ENCODE measurements at places on chromosomes 6 and 20.

GRCh38 chr6:79468587-79468986 lies 68.6 kb downstream of the LCA5 start:
- DNase-seq: no peak

DNA sequence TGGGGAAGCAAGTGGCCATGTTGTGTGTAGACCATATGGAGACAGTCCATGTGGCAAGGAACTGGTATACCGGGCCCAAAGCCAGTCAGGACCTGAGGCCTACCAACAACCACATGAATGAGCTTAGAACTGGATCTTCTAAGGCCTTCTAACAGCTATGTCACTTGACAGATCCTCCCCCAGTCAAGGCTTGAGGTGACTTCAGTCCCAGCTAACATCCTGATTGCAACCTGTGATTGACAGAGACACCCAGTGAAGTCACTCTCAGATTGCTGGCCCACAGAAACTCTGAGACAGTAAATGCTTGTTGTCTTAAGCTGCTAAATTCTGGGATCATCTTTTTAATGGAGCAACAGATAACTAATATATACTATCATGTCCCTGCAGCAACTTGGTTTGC lies 32.9 kb downstream of the AHI1 start:
- no peak for DNase-seq

- no peak for DNase-seq
Measured at GRCh38 chr6:168060521-168060931, 18.5 kb downstream of the FRMD1 start.

- DNase-seq: no peak
Measured at GRCh38 chr20:23096097-23096496, 10.0 kb upstream of the CD93 start.

DNA sequence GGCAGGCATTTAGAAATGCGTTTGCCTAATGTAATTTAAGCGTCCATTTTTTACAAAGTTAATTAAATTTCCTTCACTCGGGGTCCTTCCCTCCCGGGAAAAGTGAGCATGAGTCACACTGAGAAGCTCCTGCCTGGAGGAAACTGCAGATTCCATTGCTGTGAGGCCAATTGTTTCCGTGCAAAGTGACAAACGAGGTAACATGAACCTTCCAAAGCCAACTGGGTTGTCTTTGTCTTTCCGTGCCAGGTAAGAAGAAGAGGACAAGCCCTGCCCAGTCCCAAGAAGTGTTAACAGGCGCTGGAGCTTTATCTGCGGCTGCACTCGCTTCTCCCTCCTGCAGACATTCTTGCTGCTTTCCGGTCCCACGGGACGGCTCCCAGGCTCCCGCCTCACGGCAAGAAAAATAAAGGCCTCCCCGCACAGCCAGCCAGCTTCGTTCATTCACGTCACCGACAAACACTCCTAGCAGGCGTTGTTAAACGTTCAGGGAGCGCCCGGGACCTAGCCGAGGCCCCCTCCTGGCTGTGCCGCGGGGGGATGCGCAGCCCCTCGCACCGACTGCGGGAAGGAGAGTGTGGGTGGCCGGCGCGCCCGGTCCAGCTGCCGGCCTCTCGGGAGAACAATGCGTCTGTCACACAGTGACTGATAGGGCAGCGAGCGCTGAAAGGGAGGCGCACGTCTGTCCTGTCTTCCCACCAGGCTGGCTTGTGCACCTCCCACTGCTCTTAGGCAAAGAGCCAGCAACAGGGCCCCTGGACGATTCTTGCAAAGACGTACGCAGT lies 61.5 kb upstream of the HDDC2 start:
- no peak for DNase-seq

GRCh38 chr6:44685213-44685612 lies 297.7 kb downstream of the CDC5L start:
- DNase-seq: no peak

GRCh38 chr6:170287371-170287876 lies 3.5 kb downstream of the DLL1 start:
- no peak for DNase-seq

DNA sequence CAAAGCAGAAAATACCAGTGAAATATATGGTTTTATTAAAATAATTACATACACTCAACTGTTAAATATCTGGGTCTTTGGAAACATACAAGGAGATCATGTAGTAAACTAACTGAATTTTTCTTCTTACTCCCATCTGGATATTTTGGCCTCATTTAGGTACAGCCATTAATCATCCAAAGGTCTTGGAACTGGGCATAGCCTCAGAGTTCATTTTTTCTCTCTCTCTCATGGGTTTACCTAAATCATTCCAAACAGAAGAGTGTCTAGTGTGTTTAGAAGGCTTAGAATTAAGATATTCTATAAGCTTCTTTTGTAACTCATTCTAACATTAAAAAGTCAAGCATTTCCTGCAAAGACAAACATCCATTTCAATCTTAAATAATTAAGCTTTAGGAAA lies 79.4 kb downstream of the HMGCLL1 start:
- DNase-seq: no peak

DNA sequence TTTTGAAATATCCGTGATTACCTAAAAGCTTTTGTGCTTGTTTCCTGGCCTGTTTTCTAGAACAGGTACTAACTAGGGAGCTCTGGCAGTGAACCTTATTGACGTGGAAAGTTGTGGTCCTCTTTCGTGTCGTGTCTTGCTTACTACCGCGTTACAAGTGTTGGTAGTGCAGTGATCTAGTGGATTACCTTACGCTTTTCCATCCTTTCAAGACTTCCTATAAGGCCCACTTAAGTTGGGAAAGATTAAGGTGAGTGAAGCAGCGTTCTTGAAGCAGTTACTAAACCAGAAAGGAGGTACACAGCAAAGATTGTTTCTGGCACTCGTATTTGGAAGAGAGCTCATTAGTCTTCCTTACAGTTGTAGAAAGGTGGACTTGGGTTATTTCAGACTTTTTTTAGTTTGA lies 1.9 kb downstream of the PNRC1 start:
- no peak for DNase-seq

DNA sequence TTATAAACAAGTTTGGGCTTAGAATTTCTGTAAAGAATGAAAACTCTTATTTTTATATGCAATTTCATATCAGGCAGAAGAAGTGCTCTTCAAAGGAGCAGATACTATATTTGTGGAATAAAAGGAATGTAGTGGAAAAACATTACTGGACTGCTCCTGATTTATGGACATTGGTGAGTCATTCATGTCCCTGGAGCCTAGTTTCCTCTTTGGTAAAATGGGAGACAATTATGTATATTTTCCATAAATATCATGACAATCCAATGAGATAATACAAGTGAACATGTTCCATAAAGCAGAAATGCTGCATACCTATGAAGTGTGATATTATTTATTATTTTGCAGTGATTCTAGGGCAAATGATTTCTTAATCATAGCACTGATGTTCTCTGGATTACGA lies 445.8 kb upstream of the CITED2 start:
- DNase-seq: no peak

DNA sequence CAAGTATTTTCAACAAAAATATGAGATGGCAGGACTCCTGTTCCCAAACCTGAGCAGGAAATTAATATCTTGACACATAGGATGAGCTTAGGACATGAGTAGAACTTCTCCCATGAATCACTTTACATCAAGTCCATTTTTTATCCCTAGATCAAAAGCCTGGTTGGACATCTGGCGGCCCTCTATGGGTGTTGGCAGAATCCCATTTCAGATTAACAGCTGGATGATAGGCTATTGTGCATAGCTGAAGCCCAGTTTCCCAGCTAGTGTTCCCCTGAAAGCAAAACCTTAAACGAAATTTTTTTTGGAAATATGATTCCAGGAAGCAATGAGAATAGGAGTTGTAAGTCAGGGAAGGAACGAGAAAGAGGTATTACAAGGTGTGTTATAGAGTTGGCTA lies 449.4 kb upstream of the CHD6 start:
- no peak for DNase-seq

- DNase-seq: no peak
Measured at GRCh38 chr20:1818247-1818840, 76.9 kb upstream of the SIRPA start.

DNA sequence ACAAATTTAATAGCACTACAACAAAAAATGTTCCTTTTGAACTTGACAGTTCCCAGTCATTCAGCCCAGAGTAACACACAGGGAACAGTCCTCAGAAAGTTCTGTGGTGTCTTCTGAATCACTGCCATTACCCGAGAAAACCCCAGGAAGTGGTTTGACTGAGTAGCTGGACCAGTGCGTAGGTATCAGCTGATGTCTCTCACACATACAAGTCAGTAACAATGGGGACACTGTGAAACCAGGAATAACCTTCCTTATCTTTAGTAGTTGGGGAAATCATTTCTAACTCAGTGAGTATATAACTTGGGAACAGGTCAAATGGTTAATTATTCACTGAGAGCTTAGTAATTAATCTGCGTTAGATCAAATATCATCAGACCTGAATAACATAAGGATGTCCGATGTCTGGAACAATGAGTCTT lies 73.1 kb downstream of the HIVEP2 start:
- no peak for DNase-seq

- peak; percentile 34 for DNase-seq
Measured at GRCh38 chr6:125781314-125781868, 9.4 kb upstream of the NCOA7 start.

- no peak for DNase-seq
Measured at GRCh38 chr6:20416567-20417345, 15.1 kb downstream of the E2F3 start.

DNA sequence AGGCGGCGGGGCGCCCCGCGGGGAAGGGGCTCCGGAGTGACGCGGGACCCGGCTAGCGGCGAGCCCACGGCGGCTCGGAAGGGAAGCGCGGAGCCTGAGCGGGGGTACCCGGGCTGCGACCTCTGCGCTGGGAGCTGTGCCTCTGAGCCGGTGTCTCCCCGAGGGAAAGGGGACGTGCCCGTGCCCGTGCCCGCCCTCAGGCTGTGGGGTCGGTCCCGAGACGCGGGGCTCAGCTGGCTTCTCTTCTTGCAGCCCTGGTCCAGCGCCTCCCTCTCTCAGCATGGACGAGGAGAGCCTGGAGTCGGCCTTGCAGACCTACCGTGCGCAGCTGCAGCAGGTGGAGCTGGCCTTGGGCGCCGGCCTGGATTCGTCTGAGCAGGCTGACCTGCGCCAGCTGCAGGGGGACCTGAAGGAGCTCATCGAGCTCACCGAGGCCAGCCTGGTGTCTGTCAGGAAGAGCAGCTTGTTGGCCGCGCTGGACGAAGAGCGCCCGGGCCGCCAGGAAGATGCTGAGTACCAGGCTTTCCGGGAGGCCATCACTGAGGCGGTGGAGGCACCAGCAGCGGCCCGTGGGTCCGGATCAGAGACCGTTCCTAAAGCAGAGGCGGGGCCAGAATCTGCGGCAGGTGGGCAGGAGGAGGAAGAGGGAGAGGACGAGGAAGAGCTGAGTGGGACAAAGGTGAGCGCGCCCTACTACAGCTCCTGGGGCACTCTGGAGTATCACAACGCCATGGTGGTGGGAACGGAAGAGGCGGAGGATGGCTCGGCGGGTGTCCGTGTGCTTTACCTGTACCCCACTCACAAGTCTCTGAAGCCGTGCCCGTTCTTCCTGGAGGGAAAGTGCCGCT lies 686 bp downstream of the ZGPAT start:
- no peak for DNase-seq

GRCh38 chr20:61072398-61072797 lies 179.7 kb upstream of the CDH4 start:
- no peak for DNase-seq

DNA sequence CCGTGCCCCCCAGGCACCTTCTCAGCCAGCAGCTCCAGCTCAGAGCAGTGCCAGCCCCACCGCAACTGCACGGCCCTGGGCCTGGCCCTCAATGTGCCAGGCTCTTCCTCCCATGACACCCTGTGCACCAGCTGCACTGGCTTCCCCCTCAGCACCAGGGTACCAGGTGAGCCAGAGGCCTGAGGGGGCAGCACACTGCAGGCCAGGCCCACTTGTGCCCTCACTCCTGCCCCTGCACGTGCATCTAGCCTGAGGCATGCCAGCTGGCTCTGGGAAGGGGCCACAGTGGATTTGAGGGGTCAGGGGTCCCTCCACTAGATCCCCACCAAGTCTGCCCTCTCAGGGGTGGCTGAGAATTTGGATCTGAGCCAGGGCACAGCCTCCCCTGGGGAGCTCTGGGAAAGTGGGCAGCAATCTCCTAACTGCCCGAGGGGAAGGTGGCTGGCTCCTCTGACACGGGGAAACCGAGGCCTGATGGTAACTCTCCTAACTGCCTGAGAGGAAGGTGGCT lies 960 bp downstream of the TNFRSF6B start:
- no peak for DNase-seq

DNA sequence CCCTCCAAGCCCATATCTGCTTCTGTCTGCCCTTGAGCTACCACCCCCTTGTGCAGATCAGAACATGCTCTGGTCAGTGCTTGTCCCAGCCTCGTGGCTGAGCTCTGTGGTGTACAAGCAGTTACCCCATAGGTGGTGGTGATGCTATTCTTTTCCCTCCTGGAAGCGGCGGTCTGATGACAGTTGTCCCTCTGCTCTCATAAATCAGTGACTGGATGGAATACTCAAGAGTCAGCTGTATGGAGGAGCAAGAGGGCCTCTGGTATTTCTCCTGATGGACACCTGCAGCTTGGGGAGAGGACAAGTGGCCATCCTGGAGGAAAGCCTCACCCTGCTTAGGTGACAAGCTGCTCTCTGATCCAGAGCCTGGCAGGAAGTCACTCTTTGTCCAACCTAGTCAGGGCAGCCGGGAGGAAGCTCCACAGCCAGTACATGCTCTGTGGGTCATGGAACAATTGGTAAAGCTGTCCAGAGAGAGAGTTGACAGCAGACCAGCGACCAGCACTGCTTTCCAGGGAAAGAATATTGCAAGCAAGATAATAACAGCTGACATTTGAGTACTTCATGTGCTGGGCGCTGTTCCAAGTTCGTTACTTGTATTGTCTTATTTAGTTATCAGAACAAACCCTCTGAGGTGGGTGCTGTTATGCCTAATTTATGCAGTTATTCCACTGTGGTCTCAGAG lies 47.1 kb downstream of the SCAND1 start:
- no peak for DNase-seq

DNA sequence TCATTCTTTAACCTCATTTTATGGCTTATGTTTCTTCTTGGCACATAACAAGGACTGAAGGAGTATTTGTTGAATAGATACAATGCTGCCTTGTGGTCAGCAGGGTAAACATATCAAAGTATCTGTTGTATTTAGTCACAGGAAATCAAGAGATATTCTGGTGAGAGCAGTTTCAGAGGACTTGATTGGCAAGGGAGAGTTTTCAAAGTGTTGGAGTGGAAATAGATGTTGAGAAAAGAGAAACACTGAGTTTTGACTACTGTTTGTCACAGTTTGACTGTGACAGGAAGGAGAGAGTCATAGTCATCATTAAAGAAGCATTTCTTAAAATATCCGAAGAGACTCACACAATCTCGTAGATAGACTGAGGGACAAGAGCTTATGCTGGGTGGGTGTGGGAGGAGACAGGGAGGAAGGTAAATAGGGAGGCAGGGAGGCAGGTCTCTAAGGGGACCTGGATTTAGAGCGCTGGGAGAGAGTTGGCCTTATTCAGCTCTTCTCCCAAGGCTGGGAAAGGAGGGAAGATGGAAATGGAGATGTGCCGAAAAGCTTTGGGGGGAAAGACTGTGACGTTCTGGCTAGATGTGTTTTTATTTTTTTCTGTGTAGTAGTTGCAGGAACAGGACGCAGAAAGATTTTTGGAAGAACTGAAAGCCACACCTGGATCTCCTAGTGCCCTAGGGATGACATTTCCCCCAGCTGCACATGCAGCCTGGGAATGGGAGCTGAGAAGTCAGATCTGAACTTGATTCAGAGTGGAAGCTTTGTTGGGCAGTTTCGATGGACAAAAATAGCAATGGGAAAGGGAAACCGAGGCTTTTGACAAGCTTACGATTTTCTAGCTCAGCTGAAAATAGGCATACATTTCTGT lies 65.0 kb upstream of the IFNGR1 start:
- DNase-seq: no peak

- DNase-seq: no peak
Measured at GRCh38 chr6:106466211-106466610, 105.7 kb downstream of the CRYBG1 start.

GRCh38 chr20:63537525-63538203 lies 488 bp upstream of the PTK6 start:
- peak; percentile 87 for DNase-seq
